Mesothelial cell of epicardium (in vitro differentiated cells): ENCODE measurements at places on chromosomes 11 and 22. TPM values are rescaled to one million over a fixed set of nuclear protein-coding genes. Genes with fewer than 3 reads are reported as not detected.

GRCh38 chr11:32325187-32325586, 110.2 kb downstream of the WT1 start:
- DNase-seq = no peak

DNA sequence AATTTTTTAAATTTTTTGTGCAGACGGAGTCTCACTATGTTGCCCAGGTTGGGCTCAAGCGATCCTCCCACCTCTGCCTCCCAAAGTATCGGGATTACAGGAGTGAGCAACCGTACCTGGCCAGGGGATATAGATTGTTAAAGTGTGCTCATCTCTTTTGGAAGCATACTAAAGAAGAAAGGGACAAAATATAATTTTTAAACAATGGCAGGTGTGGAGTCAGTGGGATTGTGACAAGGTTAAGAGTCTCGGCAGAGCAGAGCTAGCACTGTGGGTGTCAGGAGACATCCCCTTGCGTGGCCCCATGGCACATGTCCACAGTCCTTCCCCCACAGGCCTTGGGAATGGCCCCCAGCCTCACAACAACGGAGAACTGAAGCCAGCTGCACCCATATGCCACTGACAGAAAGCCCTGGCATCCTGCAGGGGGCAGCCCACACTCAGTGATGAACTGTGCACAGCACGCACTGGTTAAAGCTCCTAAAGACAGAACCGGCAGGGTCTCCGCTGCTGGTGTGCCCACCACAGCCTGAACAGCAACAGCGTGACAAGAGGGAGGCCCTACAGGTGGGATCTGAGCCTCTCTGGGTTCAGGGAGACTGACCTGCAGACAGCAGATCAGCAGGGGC, 29.9 kb downstream of the SERPIND1 start:
- no peak for DNase-seq

SLC22A9 gene
- total RNA-seq = not detected in 3 replicates

DNA sequence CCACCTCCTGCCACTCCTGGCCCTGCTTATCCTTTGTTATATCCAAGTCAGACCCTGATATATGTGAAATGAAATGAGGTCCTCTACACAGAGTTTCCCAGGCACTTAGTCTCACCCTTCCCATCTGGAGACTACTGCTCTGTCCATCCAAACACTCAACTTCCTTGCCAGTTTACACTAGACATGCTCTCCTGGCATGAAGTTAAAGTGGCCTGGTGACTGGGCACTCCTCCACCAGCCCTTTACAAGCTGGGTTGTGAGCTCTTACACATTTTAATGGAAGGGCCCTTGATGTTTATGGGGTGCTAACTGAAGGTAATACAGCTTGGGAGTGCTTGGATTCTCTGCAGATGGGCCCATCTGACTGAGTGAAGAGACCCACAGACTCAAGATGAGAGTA, 216.1 kb upstream of the NARS2 start:
- DNase-seq = no peak

DNA sequence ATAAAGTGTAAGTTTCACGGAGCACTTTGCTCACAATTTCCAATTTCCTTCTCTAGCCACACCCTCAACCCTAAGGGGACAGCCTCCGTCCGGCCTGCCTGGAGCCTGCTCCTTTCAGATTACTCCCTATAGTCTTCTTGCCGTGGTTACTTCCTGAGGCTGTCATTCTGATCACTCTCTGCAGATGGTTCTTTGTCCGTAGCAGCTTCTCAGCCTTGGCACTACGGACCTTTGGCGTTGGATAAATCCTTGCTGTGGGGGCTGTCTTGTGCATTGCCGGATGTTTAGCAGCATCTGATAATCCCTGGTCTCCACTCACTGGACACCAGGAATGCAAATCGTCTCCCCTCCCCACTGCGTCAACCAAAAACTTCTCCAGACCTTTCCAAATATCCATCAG, 447.5 kb upstream of the KIRREL3 start:
- no peak for DNase-seq

KIRREL3 gene
- 0.31 to 1.8 TPM (median 0.95 TPM) in 3 replicates for total RNA-seq

GRCh38 chr11:63506876-63507275, 992 bp downstream of the LGALS12 start:
- DNase-seq = no peak

ARHGAP20 gene
- total RNA-seq = 8.4 to 9.0 TPM (median 8.9 TPM) in 3 replicates

- no peak for DNase-seq
Observed at GRCh38 chr22:46673205-46673604, 53.0 kb downstream of the GRAMD4 start.

GRCh38 chr11:61680622-61681221, 531 bp downstream of the DAGLA start:
- DNase-seq = no peak

GRCh38 chr11:16326679-16327297, 29.6 kb downstream of the SOX6 start:
- no peak for DNase-seq

- DNase-seq = no peak
Observed at GRCh38 chr11:116136987-116137674, 632.9 kb upstream of the CADM1 start.

- no peak for DNase-seq
Observed at GRCh38 chr11:56637500-56637899, 4.7 kb downstream of the OR5AP2 start.

DNA sequence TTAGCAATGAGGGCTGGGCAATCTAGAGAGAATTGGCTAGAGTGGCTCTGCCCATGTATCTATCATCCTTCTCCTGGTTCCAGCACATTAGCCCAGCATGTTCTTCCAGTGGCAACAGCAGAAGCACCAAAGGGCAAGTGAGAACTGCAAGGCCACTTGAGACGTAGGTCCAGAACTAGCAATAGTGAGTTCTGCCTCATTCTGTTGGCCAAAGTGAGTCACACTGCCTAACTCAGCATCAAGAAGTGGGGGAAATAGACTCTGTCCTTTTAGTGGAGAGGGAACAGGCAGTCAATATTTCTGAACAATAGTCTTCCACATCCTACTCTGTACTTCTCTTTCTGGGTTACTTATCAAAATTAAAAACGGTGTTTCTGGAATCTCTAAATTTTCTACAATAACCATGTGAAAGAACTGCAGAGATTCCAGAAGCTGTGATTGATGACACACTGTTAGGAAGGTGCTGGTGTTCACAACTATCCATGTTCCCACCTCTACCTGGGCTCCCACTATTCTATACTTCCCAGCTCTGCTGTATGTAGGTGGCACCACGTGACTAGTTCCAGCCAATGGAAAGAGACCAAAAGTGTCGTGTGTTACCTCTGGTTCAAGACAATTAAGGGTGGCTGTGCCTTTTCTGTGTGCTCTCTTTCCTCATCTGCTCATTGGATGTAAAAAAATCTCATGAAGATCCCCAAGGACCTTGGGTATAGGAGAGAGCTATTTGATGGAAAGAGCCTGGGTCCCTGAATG, 23.4 kb upstream of the GRK3 start:
- DNase-seq = no peak

DNA sequence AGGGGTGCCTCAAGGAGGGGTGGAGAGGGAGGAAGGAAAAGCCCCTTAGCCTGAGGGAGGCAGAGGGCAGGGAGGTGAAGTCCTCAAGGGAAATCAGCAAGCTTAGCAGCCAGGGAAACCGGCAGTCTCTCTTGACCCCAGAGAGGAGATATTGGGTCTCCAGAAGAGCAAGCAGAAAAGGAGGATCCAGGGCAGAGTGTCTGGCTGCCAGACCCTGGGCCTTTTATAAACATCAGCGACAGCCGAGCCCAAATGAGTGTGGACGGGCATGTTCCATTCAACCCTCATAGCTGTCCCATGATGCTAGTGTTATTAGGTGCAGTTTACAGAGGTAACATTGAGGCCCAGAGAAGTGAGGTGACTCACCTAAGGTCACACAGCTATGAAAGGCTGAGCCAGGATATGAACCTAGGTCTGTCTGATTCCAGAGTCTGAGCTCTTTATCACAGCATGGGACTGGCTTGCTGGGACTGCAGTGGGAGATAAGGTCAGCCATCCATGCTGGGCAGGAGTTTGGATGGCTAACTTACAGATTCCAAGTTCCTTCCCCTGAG, 9.3 kb downstream of the PRDM11 start:
- no peak for DNase-seq

GRCh38 chr11:112381578-112381977, 120.9 kb upstream of the PLET1 start:
- no peak for DNase-seq

KRTAP5-7 gene
- 0.18 to 0.43 TPM (median 0.25 TPM) in 3 replicates for total RNA-seq

DNA sequence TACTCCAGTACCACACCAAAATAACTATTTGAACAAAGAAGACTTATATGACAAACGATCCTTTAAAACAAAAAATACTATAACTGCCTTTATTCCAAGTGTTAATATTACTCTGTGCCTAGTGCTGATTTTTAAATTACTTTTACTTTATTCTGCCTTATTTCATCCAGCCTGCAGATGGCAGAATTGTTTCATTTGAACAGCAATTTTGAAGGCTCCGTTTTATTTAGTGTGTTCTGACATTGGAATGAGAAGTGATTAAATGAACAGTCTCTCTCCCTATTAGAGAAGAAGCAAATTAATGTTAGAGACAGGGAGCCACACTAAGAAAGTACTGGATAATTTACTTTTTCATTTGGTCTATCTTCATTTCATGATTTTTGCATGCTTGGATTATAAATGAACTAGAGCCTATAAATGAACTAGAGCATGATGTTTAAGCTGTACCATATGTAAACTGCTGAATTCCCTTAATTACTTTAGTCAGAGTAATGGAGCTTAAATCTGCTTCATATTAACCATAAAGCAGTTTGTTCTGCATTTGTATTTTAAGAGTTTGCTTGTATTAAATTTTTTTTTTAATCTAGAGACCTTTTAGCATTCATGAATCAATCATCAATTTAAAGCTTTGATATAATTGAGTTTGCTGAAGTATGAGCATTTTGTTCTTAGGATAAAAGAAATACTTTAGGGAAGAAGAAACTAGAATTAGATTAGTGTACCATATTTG, 9.8 kb downstream of the PDHX start:
- DNase-seq = no peak

GRCh38 chr11:124942466-124943253, 6.8 kb upstream of the HEPACAM start:
- DNase-seq = no peak

DNA sequence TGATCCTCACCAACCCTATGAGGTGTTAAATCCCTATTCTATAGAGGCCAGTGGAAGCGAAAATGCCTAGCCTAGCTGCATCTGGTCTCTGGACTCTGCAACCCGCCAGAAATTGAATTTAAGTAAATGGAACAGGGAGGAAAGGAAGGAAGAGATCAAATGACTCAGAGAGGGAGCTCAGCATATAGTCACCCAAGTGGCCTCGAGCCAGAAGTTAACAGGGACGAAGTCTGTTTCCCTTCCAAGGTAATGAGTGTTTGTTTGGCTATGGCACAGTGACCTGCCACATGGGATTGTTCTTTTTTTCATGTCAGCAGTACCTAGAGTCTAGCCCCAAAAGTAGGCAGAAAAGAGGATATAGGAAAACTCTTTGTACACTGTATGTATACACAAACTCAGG, 66.3 kb downstream of the PAK1 start:
- DNase-seq = no peak

DNA sequence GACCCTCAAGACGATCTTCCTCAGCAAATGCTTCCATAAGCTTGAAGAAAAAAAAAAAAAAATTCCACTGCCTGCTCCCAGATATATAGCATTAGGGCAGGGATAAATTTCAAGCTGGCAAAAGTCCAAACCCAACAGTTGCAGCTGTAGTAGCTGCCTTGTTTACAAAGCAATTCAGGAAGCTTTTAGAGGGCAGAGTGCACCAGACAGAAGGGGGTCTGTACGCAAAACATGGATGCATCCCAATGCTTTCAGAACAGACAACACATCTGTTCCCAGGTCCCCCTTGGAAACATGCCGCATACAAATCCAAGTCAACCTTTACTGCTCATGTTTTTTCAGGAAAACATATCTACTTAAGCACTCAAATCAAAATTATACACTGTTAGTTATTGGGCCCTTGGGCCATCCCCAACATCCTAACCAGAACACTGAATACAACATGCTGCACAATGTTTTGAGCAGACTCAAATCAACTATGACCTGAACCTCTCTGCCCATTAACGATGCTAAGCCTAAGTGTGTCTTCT, 94.5 kb downstream of the CADM1 start:
- DNase-seq = no peak

DNA sequence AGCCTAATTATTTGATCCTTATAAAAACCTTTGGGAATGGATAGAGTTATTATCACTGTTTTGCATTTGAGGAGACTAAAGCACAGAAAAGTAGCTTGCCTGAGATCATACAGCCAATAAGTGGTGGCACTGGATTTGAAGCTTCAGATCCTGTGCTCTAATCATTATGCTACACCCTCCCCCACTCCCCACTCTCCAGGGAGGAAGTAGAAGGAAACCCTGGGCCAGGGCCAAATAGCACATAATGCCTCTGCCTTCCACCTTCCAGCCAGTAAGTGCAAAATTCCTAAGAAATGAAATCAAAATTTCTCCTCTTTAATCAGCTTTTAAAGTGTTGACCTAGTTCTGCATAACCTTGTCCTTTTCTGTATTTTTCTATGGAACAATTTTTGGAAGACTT, 61.6 kb downstream of the SIK2 start:
- DNase-seq = no peak

DNA sequence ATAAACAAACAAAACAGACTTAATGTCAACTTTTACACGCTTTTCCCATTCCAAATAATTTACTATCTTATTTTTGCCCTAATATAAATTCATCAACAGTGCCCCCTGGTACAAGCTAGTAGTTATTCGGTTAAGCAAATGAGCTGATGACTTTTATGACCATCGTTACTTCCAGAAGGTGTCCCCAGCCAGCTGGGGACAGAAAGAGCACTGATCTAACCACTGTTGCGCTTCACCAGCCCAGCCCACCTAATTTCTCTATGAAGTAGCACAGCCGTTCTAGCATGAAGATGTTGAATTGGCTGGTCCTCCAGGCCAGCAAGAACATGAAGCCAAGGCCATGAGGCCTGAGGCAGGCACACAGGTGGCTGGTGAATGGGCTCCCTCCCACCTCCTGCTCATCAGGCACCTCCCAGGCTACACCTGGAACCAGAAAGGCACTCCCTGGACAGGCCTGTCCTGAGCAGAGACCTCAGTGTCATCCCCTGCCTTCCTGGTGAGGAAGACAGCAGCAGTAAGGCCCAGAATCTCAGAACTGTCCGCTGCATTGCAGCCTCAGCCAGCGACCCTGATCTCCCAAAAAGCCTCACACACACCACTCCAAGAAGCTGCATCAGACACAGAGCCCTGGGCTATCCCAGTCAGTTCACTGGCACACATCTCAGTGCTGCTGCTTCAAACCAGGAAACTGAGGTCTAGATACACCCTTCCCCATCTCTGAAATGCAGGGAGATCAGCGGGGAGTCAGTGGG, 12.9 kb downstream of the GNB1L start:
- DNase-seq = no peak

GRCh38 chr22:30919973-30920372, 48.6 kb downstream of the MORC2 start:
- no peak for DNase-seq

PRG3 gene
- total RNA-seq = not detected in 3 replicates

GP1BB gene
- total RNA-seq = 1.4 to 5.7 TPM (median 4.4 TPM) in 3 replicates

TEX54 gene
- total RNA-seq = not detected in 3 replicates

DNA sequence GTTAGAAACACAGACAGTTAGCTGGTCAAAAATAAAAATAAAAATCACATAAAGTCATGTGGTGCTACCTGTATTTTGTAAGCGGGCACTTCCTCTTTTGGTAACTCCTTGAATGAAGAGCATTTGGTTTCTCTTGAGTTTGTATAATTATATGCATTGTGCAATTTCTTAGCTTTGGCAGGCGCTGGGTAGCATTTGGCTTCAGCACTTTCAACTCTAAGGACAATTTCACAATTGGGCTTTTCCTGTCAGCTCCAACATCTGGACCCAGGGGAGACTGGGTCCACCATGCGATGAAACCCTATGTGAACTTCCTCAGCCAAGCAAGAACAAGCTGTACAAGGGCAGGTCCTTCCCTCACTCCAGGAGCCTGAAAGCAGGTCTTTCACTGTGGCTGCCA, 169.1 kb downstream of the RRAS2 start:
- no peak for DNase-seq

GRCh38 chr11:34639545-34639944, 18.7 kb downstream of the EHF start:
- DNase-seq = no peak
